Right ventricle myocardium superior (tissue), 1 donor: ENCODE measurements at places on chromosomes 3 and 15.

GRCh38 chr3:134803051-134803505 lies 8.0 kb downstream of the EPHB1 start:
- DNase-seq = no peak

- DNase-seq = no peak
These were observed 91.6 kb upstream of the KLHL25 start for GRCh38 chr15:85886309-85886811.

DNA sequence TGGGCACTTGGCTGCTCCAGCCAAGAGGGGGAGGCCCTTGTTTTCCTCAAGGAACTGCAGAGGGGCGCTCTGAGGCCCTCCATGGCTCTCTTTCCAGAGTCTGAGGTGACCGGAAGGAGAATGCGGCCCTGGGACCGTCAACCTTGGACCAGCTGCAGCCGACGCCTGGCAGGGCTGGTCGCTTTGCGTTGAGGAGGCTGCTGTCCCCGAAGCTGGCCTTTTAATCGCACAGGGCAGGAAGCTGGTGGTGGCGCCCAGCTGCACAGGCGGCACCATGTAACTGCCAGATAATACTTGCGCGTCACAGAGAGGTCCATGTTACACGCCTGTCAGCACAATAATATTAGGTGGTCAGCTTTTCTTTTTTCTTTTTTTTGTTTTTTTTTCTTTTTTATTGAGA lies 875 bp upstream of the HLTF start:
- DNase-seq = no peak

GRCh38 chr3:13480340-13481318 lies 523 bp downstream of the HDAC11 start:
- peak; percentile 56 for DNase-seq
